ENCODE measurements at places on chromosomes 12 and 14.
A peak's percentile ranks its signal among the peaks of the same experiment; 100 is the strongest.

DNA sequence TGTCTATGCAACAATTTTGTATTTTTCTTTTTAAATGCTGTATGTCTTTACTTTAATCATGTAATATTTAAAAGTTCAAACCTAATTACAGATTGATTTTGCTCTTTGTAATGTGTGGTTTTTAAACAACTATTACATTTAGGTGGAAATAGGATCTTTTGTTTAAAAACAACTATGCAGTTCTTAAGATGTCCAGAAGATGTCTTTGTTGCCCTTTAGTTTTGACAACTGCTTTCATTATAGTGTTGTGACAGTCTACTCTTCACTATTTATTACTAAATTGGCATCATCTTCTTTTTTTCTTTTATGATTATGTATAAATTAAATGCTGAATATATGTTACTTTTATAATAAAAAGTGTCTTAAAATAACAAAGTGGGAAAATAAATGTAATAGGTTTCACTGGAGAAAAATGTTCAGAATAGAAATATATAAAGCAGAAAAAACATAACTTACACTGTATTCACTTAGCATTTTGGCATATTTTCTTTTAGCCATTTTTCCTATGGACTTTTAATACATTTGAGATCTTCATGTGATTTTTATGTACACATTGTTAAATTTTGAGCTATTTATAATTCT is 27.1 kb upstream of the PCNX4 start:
- DNase-seq = no peak

GRCh38 chr12:116026768-116027550 is 250.5 kb downstream of the MED13L start:
- DNase-seq = no peak

GRCh38 chr14:22556021-22556989 is 32.7 kb downstream of the DAD1 start:
- DNase-seq = peak; percentile 91

- no peak for DNase-seq
Measured at GRCh38 chr12:112191201-112191600, 65.8 kb downstream of the TRAFD1 start.

Measured in stimulated activated CD4-positive, alpha-beta T cell treated with anti-CD3 and anti-CD28 coated beads, Interleukin-12 subunit alpha, Interleukin-12 subunit beta, amount 100 ng/mL, for 48 hours (primary cell).